OCI-LY7 (cell line): ENCODE measurements at places on chromosomes 3 and 15. TPM values are rescaled to one million over a fixed set of nuclear protein-coding genes. Genes with fewer than 3 reads are reported as not detected.

The LCMT2 gene
- total RNA-seq = 10.5 TPM in 2 replicates

The HYAL1 gene
- 0.33 and 0.36 TPM in 2 replicates for total RNA-seq

DNA sequence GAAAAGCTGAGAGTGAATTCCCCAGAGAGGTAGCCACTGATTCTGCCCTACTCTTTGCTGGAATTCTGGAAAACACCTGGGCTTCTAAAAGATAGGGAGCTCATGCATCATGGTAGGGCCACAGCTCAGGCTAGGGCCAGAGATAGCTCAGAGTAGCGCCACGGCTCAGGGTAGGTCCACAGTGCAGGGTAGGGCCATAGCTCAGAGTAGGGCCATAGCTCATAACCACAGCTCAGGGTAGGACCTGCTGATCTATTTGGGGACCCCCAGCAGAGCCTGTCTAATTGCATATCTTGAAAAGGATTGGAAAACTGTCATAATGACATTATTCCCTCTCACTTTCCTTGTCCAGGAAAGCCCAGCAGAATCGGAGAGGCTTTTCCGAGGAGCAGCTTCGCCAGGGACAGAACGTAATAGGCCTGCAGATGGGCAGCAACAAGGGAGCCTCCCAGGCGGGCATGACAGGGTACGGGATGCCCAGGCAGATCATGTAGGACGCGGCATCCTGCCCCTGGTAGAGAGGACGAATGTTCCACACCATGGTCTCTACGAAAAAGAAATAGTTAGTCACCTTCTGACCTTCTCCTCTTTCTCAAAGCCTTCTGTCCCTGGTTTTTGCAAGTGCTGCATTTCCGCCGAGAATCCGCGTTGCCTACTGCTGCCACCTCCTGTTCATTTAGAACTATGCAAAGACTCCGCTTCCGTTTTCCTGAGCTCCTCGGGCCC, 14.5 kb downstream of the TAGLN3 start:
- DNase-seq = peak; percentile 58

DNA sequence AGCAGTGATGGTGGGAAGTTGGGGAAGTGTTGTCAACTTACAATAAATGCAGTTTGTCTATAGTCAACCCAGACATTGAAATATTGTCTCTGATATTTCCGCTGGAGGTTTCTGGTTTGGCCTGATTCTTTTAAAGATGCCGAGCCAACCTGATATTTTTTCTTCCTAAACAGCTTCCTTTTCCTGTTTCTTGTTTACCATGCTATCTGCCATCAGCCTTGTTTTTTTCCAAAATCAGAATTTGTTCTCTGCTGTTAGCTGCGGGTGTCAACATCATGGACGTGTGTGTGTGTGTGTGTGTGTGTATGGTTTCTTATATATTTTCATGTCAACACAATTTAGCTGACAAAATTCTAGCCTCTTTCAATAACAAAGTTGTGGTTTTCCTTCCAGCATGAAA, 41.2 kb upstream of the XCR1 start:
- DNase-seq = no peak

DNA sequence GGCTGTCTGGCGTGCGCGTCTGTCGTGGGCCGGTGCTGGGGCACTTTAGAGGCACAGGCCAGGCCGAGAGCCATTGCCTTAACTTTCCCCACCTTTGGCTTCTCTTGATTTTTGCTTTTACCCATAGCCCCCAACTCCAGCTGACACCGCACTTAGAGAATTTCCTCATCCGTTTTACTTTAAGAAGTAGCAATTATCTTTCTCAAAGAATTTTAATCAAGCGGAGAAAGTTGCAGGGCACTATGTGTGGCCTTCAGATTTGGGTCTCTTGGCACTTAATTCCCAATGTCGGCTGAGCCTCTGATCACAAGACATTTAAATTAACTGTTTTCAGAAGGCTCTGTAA, 1.2 kb downstream of the ALDH1A3 start:
- no peak for DNase-seq

The P2RY1 gene
- total RNA-seq = not detected in 2 replicates

The NRG4 gene
- not detected in 2 replicates for total RNA-seq

DNA sequence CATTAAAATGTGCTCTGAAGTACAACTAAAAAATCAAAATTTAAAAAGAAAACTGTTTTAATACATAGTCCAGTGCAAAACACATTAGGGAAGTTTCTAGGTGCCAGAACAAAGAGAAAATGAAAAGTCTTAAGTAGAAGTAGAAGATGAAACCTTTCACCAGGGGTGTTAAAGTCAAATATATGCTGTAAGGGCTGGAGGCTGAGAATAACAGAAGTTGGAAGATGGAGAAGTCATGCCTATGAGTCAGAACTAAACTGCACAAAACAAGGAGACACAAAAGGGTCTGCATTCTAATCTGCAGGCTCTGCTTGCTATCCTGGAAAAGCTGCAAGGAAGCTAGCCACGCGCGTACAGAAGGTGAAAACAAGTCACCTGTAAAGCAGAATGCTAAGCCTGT, 48.7 kb upstream of the CPB1 start:
- no peak for DNase-seq

- no peak for DNase-seq
These were observed 17.0 kb upstream of the SLC9A9 start for GRCh38 chr3:143865302-143865701.

DNA sequence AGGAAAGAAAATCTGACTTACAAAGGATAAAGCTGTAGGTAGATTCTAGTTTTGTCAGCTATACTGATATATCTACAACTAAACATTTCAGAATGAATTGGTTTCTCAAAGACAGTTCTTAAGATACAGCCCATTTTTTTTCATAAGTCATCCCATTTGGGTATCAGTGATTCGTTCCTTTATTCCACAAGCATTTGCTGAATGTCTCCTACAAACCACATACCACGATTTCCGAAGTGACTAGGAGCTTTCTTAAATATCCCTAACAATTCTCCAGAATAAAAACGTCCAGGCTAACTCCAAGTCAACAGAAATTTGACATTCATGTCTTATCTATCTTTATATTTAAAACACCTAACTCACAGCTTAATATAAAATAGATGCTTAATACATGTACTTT, 59.8 kb downstream of the TP53BP1 start:
- no peak for DNase-seq

DNA sequence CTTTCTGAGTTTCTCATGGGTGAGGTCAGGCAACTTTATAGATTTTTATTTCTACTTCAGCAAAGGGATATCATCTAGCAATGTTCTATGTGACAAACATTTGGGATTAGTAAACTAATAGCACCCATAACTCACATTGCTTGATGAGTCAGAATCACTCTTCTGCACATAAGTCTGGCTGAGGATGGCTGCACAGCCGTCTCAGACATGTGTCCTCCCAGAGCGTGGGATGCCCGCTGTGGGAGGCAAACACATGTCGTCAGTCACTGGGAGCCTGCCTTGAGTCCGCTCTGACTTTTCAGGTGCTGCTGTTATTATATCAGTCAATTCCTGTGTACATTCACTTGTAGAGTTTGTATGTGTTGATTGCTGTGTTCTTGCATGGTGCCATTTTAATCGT, 230.7 kb upstream of the TRIM42 start:
- DNase-seq = no peak

The GOLGA6D gene
- total RNA-seq = not detected in 2 replicates

DNA sequence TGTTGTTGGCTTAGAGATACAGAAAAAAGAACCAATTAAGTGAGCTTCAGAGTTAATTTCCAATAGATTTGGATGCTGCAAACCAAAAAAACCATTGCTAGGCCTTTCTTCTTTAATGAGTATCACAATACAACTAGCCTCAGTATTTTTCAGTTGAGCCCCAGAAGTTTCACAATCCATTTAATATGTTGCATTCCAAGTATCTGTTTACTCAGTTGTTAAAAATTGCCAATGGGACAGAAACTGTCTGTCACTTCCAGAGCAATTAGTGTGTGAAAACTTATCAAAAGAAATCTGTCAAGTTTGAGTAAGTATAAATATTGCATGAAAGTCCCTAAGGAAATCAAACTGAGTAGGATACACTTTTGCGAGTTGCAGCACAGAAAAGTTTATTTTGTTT, 247.8 kb downstream of the IL5RA start:
- DNase-seq = no peak

The GCSAM gene
- total RNA-seq = 195 and 247 TPM in 2 replicates

GRCh38 chr3:48926425-48927392, 8.1 kb downstream of the ARIH2 start:
- DNase-seq = no peak

The TMCO5A gene
- total RNA-seq = not detected in 2 replicates

DNA sequence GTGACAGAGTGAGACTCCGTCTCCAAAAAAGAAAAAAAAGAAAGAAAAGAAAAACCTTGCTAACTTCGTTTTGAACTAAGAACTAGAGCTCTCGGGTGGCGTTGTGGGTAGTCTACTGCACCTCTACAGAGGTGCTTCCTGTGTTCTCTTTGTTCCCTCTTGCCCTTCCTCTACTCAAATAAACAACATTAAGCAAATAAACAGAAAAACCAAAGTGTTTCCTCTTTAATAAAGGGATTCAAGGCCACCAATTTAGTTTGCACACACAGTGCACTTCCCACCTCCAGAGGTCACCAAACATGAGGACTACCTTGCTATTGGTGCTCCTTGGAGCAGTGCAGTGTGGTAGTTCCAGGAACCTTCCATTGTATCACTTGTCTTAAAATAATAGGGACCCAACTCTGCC, 354.2 kb upstream of the TBL1XR1 start:
- peak; percentile 6 for DNase-seq

The PSTPIP1 gene
- total RNA-seq = 23.6 and 27.4 TPM in 2 replicates

GRCh38 chr15:40471808-40472150, 995 bp downstream of the CHST14 start:
- DNase-seq = peak; percentile 15

GRCh38 chr3:25044762-25045710, 383.0 kb upstream of the RARB start:
- no peak for DNase-seq

- no peak for DNase-seq
These were observed 69.1 kb downstream of the RBPMS2 start for GRCh38 chr15:64706011-64706911.

DNA sequence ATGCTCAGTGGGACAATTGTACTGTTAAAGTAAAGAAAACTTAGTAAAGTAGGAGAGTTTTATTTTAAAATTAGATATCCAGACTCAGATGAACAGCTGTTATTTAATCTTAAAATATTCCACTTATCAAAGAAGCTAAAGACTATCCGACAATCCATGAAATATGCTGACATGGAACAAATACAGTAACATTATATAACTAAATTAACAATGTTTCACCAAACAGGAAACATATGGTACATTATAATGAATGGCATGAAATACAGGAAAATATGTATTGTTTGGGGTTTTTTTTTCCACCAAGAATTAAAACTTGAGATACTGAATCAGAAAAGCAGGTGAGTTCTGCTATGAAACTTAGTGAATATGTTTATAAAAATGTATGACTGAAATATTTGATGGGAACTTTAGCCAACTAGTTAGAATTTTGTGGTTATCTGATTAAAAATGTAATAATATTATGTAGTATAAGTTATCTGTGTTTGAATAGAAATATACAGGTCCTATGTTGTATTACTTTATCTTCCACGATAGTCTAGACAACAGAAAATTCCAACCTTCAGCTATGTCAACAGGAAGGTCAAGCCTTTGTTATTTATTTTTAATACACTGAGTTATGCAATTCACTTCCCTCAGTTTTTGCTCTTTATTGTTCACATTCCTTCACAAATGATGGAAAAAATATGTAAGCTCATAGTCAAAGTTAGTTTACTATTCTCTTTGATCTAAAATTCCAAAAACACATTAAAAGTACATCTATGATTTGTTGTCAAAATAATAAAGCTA, 72.7 kb downstream of the UACA start:
- no peak for DNase-seq
